GM23248 (cell line): ENCODE measurements at places on chromosomes 11 and 22.
A peak's percentile ranks its signal among the peaks of the same experiment; 100 is the strongest.

GRCh38 chr11:95241681-95242081 lies 10.7 kb upstream of the SESN3 start:
- DNase-seq, result peak; percentile 56

GRCh38 chr11:65770951-65771567 lies 9.7 kb downstream of the AP5B1 start:
- no peak for DNase-seq

DNA sequence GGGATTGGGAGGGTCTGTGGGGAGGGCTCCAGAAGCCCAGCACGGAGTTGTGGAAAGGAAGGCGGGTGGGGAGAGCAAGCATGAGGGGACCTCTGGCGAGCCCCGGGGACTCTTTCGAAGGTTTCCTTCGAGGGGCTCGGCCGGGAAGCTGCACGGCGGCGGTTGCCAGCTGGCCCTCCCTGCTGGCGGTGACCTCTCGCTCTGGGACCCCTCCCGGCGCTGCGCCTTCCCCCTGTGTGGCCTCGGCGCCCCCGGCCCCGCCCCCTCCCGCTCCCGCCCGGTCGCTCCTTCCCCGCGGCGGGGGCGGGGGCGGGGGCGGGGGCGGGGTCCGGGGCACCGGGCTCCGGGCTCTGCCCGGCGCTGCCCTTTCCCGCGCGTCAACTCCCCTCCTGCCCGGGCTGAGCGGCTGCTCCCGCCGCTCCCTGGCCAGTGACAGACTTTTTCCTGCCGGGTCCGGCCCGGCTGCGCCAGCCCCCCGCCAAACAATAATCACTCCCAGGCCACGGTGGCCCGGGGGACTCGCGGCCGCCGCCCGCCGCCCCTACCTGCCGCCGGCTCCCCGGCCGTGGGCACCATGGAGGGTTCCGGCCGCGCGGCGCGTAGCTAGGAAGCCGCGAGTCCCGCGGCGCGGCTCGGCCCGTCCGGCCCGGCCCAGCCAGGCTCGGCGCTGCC lies 941 bp downstream of the CLCF1 start:
- DNase-seq, result peak; percentile 48

DNA sequence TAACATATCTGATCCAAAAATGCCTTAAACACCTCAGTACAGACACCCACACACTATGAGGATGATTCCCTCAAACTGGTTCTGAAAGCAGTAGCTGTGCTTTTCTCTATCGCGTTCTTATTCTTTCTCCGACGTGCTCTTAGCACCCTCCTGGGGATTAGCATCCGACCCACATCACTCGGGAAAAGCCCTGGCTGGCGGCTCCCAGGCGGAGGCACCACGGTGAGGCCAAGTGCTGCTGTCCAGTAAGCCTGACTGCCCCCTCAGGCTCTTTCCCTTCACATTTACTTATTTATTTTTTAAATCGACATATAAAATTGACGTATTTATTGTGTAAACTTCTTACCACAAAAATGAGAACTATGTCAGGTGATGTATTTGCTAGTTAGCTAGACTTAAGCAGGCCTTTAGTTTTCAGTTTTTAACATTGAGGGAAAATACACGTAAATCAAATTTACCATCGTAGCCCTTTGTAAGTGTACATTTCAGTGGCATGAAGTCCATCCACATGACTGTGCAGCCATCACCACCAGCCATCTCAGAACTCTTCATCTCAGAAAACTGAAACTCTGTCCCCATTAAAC lies 19.2 kb downstream of the TBX1 start:
- no peak for DNase-seq

DNA sequence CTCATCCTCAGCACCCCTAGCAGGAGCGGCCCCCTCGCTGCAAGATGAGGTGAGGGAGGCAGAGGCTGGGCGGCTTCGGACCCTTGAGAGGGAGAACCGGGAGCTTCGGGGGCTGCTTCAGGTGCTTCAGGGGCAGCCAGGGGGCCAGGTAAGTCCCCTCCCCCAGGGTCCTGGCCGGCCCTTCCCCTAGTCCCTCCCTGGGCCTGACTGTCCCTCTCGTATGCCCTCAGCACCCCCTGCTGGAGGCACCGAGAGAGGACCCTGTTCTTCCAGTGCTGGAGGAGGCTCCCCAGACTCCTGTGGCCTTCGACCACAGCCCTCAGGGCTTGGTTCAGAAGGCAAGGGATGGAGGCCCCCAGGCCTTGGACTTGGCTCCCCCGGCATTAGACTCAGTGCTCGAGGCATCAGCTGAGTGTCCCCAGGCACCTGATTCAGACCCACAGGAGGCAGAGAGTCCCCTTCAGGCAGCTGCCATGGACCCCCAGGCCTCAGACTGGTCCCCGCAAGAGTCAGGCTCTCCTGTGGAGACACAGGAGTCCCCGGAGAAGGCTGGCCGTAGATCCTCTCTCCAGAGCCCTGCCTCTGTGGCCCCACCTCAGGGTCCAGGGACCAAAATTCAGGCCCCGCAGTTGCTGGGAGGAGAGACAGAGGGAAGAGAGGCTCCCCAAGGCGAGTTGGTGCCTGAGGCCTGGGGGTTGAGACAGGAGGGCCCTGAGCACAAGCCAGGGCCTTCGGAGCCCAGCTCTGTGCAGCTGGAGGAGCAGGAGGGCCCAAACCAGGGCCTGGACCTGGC lies 4.0 kb downstream of the CCDC88B start:
- DNase-seq, result peak; percentile 28

DNA sequence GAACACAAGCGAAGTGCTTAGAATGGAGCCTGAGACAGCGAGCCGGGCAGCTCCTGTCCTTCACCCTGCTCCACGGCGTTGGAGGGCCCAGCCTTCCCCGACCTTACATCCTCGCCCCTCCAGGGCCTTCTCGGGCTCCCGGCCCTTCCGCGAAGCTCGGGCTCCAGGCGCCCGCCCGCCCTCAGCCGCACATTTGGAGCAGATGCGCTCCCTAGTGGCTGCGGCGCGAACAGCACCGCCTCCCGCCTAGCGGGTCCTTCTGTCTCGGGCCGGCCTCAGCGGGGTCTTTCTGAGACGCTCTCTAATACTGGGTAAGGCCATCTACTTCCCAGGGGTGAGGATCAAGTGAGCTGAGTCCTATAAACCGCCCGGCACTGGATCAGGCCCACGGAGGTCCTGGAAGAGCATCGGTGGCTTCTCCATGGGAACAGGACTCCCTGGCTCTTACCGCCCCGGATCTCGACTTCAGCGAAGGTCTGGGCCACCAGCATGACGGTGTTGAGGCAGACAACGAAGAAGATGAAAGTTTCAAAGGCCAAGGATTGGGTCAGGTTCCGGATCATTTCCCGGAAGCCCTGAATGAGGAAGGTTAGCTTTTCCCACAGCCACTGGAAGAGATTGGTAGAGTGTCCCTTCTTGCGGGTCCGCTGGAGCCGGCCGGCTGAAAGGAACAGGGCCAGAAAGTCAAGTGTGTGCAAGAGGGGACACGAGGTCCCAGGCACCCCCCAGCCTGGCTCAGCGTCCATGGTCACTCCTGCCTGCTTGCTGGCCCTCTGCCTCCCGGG lies 3.7 kb downstream of the CATSPER1 start:
- peak; percentile 81 for DNase-seq

- DNase-seq, result no peak
Measured at GRCh38 chr11:2374456-2375201, 2.5 kb upstream of the CD81 start.

GRCh38 chr22:36872866-36873498 lies 12.2 kb downstream of the NCF4 start:
- no peak for DNase-seq

DNA sequence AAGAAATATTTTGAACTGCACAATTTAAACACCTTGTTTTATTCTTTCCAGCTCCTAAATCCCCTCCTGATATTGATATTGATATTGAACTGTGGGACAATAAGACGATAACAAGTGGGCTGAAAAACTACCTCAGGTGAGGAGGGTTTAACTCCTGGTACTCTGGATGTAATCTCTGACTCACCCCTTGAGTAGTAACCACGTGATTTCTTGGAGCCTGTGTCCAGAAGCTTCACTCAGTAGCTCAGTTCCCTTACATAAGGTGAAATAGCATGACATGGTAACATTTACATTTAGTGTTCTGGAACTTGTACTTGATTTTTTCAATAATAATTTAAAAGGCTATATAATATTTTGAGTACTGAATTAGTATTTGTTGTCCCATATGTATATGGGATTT lies 168.0 kb downstream of the PGR start:
- peak; percentile 2 for DNase-seq

- DNase-seq, result peak; percentile 88
Measured at GRCh38 chr11:130677486-130678153, 229.2 kb downstream of the ADAMTS15 start.

DNA sequence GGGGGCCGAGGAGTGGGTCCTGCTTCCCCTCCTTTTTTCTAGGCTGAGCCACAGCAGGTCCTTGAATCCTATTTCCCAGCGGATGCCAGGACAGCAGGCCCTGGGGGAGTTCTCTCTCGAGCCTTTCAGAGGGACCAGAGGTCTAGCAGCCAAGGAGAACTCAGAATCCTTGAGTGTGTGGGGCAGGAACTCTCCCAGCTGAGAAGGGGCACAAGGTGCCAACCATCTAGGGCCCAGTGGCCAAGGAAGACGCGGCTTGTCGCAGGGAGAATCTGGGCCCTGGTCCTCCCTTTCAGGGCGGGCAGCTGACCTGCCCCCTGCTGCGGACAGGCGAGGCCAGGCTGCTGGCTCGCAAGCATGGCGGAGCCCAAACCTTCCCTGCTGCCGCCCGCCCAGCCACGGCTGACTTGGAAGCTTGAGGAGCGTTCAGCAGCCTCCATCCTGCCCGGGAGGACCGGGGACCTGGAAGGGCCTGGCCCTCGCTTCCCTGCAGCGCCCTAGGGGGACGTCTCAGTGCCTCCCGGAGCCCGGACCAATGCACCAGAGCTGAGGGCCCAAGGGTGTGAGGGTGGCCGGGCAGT lies 972 bp upstream of the TSSC4 start:
- peak; percentile 64 for DNase-seq

GRCh38 chr11:104772806-104773241 lies 125.4 kb downstream of the CASP12 start:
- DNase-seq, result peak; percentile 94

- DNase-seq, result peak; percentile 22
Measured at GRCh38 chr11:45543808-45544422, 121.5 kb downstream of the CHST1 start.

GRCh38 chr11:6538456-6538855 lies 41.4 kb downstream of the DNHD1 start:
- DNase-seq, result no peak

DNA sequence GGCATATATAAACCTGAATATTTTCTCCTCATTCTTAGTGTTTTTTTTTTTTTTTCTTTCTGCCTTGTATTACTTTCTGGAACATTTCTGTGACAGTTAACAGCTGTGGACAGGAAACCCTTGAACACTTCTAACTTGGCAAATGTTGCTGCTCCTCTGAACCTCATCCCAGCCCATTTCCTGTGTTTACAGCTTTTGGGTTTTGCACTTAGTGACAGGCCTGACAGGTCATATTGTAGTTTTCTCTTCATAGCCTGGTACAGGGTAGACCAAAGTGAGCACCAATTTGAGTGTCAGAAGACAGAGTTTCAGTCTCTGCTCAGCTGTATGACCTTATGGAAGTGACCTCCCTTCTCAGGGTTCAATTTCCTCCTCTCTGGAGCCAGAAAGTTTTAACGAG lies 91.6 kb downstream of the STIM1 start:
- DNase-seq, result peak; percentile 36

DNA sequence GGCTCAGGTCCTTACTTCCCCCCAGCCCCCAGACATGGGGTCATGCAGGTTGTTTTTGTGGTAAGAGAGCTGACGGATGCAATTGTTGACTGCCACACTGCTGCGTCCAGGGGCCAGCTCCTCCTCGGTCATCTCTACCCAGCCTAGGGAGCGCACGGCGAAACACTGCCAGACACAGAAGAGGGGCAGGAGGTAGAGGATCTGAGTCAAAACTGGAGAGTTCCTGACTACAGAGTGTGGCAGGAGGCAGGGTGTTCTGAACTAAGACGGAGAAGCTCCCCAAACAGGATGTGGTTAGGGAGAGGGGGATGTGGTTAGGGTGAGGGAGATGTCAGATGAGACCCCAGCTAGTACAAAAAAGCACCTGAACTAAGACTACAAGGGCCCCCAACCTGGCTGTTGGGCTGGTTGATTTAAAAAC lies 12.3 kb downstream of the SMPD1 start:
- DNase-seq, result no peak

- DNase-seq, result no peak
Measured at GRCh38 chr11:101334581-101334980, 205.0 kb upstream of the PGR start.

DNA sequence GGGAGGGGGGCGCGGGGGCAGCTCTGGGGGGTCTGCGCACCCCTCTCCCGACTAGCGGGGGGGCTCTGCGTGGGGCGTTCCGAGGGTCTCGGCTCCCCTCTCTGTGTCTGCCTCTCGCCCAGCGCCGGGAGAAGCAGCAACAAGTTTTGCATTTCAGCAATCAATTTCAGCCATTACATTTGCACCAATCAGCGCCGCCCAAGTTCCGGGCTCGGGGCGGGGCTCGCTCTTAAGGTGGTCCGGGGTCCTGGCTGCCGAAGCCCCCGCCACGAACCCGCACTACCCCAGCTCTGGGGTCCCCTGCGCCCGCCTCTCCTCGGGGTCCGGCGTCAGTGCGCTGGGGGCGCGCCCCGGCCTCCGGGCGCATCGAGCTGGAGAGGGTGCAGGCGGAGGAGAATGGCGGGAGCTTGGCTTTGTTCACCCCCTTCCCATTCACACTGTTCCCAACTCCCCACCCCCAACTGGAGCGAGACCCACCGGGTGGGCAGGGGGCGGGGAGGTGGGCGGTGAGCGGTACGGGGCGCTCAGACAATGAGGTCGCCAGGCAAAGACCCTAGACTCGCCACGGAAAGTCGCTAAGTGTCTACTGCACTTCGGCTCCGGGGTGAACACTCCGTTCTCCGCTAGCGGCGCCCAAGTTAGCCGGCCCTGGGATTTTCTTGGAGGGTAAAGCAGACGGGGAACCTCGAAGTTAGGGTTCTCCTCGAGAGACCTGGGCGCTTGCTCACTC lies at the start of gene MN1:
Gene MN1 (minus strand): TSS at position 141 of the 730 bp plus-strand sequence. CDS start 1,213 bp downstream, outside the sequence.
- peak; percentile 79 for DNase-seq

DNA sequence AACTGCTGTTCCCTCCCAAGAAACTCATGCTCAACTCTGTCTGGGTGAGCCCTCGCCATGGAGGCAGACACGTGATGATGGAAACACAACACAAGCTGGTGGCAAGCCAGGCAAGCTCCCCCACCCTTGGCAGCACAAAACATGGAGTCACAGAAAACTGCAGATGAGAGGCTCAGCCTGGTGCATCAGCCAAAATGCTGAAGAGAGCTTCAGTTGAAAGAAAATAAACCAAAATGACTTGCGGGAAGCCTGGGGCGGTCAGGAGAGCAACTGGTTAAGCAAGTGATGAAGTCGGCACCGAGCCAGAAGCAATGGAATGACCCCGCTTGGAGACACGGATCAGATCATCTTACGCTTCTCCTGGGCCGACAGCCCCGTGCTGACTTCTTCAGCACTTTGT lies 68.3 kb downstream of the C11orf58 start:
- DNase-seq, result peak; percentile 32

DNA sequence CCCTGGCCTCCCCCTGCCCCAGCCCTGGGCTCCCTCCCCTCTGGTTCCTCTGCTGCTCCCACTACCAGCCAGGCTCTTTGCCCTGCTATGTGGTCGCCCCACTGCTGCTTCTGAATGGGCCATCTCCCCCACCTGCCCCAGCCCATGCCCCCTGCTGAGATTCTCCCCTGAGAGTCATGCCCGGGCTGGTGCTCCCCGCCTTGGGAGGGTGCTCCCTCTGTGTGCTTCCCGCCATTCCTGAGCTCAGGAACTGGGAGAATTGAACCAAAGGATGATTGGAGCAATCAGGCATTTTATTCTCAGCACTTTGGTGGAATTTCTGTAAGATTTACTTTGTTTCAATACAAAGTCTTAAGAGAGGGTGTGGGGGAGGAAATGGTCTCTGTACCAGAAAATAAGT lies 6.8 kb downstream of the APOBEC3D start:
- DNase-seq, result no peak
